ENCODE measurements at places on chromosomes 5 and 9. TPM values are rescaled to one million over a fixed set of nuclear protein-coding genes. Genes with fewer than 3 reads are reported as not detected.

Gene OGN
- total RNA-seq: 210 TPM

Gene EPB41L4B
- total RNA-seq: 0.27 TPM

Gene FOXD1
- 10.0 TPM for total RNA-seq

Gene CDC20B
- total RNA-seq: not detected

GRCh38 chr9:12695474-12695873, 2.3 kb downstream of the TYRP1 start:
- no peaks in the 10 kb centered on the region for H3K27me3 ChIP-seq
- H3K4me1 ChIP-seq: peaks cover 29% of the 10 kb centered on the region
- H3K4me3 ChIP-seq: peak overlapping the region; percentile 42

- no peak overlapping the region for H3K4me3 ChIP-seq
- DNase-seq: no peak
- H3K36me3 ChIP-seq: no peaks in the 10 kb centered on the region
- H3K4me1 ChIP-seq: peaks cover 79% of the 10 kb centered on the region
Measured at GRCh38 chr9:92486371-92486770, 4.1 kb upstream of the ASPN start.

GRCh38 chr5:6899221-6899620, 186.0 kb downstream of the TENT4A start:
- H3K36me3 ChIP-seq: no peaks in the 10 kb centered on the region
- H3K4me3 ChIP-seq: no peak overlapping the region
- no peaks in the 10 kb centered on the region for H3K4me1 ChIP-seq
- H3K27me3 ChIP-seq: no peaks in the 10 kb centered on the region
- no peak overlapping the region for H3K27ac ChIP-seq

DNA sequence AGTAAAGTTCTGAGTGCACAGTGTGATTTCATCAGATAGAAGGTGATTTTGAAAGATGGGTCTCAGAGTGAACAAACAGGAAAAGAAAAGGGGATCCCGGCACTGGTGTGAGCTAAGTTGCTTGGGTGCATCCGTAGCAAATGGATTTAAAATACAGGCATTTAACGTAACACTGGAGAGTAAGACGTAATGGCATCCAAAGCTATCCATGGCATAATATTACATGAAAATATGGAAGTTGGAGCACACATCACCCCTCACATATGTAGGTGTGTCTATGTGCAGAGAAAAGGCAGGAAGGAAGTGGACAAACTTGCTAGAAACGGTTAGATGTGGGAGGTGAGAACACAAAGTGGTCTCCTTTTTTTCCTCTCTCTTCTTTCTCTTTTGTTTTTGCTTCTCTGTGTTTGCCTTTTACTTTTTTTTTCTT, 38.2 kb upstream of the SEMA4D start:
- H3K4me1 ChIP-seq: no peaks in the 10 kb centered on the region
- H3K27ac ChIP-seq: no peak overlapping the region
- no peak overlapping the region for H3K4me3 ChIP-seq
- no peak for DNase-seq
- no peaks in the 10 kb centered on the region for H3K27me3 ChIP-seq
- H3K36me3 ChIP-seq: no peaks in the 10 kb centered on the region

GRCh38 chr9:127030814-127031740, 91.4 kb downstream of the ANGPTL2 start:
- no peak for DNase-seq
- no peaks in the 10 kb centered on the region for H3K27me3 ChIP-seq
- no peaks in the 10 kb centered on the region for H3K36me3 ChIP-seq
- no peak overlapping the region for H3K4me3 ChIP-seq
- no peak overlapping the region for H3K27ac ChIP-seq

- no peak overlapping the region for H3K4me3 ChIP-seq
- no peak for DNase-seq
- H3K27ac ChIP-seq: no peak overlapping the region
- H3K27me3 ChIP-seq: no peaks in the 10 kb centered on the region
- H3K36me3 ChIP-seq: no peaks in the 10 kb centered on the region
Measured at GRCh38 chr5:170628028-170628427, 124.2 kb downstream of the KCNIP1 start.

DNA sequence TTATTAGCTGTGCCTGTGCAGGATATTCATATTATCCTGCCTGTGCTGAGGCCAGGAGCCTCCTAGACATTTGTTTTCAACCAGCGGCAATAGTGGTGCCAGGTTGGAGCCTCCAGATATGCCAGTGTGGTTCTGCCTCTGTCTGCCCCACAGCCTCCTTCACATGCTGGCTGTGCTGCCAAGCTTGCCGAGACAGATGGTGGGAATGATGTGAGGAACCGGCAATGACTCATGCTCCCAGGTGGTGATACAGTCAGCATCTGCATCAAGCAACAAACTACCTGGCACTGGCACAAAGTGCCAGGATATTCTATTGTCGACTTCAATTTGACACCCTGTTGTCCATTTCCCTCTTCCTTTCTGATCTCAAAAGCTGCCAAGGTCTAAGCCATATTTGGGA, 285.7 kb downstream of the CHSY3 start:
- no peak overlapping the region for H3K4me3 ChIP-seq
- H3K36me3 ChIP-seq: no peaks in the 10 kb centered on the region
- H3K27ac ChIP-seq: no peak overlapping the region
- no peaks in the 10 kb centered on the region for H3K27me3 ChIP-seq

DNA sequence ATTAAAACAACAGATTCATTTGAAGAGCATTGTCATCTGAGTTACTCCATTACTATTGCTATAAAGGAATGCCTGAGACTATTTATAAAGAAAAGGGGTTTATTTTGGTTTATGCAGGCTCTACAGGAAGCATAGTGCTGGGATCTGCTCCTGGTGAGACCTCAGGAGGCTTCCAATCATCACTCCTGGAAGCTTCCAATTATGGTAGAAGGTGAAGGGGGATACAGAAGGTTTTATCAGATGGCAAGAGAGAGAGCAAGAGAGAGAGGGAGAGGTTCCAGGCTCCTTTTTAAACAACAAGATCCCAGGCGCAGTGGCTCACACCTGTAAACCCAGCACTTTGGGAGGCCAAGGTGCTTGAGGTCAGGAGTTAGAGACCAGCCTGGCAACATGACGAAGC, 63.5 kb downstream of the ASS1 start:
- H3K4me3 ChIP-seq: no peak overlapping the region
- H3K36me3 ChIP-seq: no peaks in the 10 kb centered on the region
- no peaks in the 10 kb centered on the region for H3K27me3 ChIP-seq
- H3K4me1 ChIP-seq: no peaks in the 10 kb centered on the region
- no peak for DNase-seq
- no peak overlapping the region for H3K27ac ChIP-seq

DNA sequence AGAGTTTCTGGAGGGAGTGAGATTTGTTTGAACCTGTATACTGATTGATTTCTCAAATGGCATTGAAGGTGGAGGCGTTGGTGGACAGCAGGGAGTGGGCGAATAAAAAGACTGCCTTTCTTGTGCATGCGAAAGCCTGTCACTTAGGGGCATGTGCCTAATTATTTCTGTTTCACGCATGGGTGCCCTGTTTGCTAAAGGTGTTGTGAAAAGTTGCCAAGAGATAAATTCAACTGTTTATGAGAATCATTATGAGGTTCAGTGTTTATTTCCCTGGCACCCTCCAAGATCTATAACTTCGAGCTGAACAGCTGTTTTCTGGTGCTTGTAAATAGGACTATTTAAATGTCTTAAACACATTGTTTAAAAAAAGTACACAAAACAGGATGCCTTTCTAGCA, 67.4 kb upstream of the DMRTA1 start:
- H3K27me3 ChIP-seq: no peaks in the 10 kb centered on the region
- no peak overlapping the region for H3K27ac ChIP-seq
- no peaks in the 10 kb centered on the region for H3K36me3 ChIP-seq
- H3K4me3 ChIP-seq: no peak overlapping the region

- no peaks in the 10 kb centered on the region for H3K36me3 ChIP-seq
- H3K4me1 ChIP-seq: peaks cover 91% of the 10 kb centered on the region
- no peak overlapping the region for H3K4me3 ChIP-seq
- H3K27ac ChIP-seq: peak overlapping the region; percentile 57
Measured at GRCh38 chr5:68261569-68262065, 46.1 kb downstream of the PIK3R1 start.

DNA sequence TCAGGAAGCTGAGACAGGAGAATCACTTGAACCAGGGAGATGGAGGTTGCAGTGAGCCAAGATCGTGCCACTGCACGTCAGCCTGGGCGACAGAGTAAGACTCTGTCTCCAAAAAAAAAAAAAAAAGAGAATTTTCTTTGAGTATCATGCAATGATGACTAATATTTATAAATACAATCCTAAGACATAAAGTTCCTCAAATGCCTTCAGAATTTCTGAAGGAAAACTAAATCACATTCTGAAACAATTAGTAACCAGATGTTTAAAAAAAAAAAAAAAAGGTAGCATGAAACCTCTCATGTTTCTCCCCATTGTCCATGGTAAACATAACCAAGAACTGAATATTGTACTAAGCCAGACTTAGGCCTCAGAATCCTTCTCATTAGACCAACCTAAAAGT, 23.1 kb downstream of the MLLT3 start:
- no peaks in the 10 kb centered on the region for H3K27me3 ChIP-seq
- H3K27ac ChIP-seq: no peak overlapping the region
- H3K4me3 ChIP-seq: no peak overlapping the region
- DNase-seq: no peak
- peaks cover 6% of the 10 kb centered on the region for H3K4me1 ChIP-seq

DNA sequence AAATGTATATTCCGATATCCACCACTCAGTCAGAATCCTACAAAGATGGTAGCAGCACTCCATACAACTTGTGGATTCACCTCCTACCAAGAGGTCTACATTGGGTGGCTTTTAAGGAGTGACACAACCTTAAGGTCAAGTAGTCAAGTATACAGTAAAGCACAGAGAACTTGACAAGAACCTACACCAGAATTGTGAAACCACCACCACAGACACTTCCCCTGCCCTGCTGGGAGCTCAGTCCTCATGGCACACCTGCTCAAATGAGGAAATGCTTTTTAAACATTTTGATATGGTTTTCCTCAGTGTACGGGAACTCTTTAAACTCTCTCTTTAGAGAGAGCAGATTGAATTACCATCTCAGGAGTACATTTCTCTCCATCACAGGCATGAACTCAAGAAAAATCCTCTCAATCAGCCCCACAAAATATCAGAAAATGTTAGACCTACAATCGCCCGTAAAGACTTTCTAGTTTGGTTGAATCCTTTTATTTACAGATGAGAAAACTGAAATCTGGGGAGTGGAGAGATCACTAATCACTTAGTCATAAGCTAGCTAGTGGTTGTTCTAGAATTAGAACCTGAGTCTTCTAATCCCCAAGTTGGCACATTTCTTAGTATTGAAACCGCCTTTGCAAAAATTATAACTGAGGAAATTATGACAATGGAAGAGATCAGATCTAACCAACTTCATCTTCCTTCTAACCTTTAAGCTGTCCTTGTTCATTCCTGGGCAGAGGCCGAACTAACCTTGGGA, 38.5 kb upstream of the NR4A3 start:
- no peaks in the 10 kb centered on the region for H3K4me1 ChIP-seq
- H3K36me3 ChIP-seq: no peaks in the 10 kb centered on the region
- no peak overlapping the region for H3K27ac ChIP-seq
- no peaks in the 10 kb centered on the region for H3K27me3 ChIP-seq
- no peak overlapping the region for H3K4me3 ChIP-seq
- DNase-seq: no peak

DNA sequence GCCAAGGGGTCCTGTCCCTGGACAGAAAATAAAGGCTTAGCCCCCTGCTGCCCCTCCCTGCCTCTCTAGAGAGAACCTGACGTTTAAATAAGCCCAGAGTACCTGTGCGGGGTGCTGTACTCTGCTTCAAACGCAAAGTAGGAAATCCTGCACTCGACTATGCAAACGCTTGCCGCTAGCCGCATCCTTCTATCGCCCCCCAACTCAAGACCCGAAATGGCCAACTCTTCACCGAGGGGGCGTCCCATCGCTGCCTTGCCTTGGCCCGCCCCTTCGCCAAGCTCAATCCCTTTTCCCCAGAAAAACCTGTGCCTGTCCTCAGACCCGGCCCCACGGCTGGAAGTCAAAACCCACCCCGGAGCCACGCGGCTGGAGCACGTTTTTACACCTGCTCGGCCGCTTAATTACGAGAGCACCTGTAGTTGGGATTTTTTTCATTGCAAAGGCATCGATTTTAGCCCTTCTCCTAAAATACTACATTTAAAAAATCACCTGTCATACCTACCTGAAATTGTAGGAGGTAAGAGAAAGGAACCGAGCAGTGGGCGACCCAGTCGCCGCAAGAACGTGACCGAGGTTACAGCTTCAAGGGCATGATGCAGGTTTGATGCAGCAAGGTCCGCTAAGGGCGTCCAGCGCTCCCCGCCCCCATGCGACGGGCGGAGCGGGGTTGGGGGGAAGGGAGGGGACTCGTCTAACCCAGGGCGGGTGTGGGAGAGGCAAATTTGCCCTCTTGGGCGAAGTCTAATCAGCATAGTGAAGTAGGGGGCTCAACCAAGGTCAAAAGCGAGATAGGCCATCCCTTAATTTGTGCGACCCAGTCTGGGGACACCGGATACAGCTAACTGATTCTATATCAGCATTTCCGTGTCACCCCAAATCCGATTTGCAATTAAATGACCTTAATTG, 3.5 kb downstream of the ELAVL2 start:
- H3K36me3 ChIP-seq: no peaks in the 10 kb centered on the region
- no peak overlapping the region for H3K4me3 ChIP-seq
- no peak for DNase-seq
- H3K27me3 ChIP-seq: no peaks in the 10 kb centered on the region
- H3K4me1 ChIP-seq: peaks cover 30% of the 10 kb centered on the region

- DNase-seq: no peak
- H3K27me3 ChIP-seq: no peaks in the 10 kb centered on the region
- H3K27ac ChIP-seq: no peak overlapping the region
- H3K36me3 ChIP-seq: no peaks in the 10 kb centered on the region
Measured at GRCh38 chr9:106075236-106075959, 381.1 kb downstream of the TMEM38B start.

GRCh38 chr9:91659529-91660495, 236.2 kb upstream of the NFIL3 start:
- no peaks in the 10 kb centered on the region for H3K36me3 ChIP-seq
- H3K27ac ChIP-seq: no peak overlapping the region
- no peaks in the 10 kb centered on the region for H3K4me1 ChIP-seq
- DNase-seq: no peak
- H3K4me3 ChIP-seq: no peak overlapping the region

DNA sequence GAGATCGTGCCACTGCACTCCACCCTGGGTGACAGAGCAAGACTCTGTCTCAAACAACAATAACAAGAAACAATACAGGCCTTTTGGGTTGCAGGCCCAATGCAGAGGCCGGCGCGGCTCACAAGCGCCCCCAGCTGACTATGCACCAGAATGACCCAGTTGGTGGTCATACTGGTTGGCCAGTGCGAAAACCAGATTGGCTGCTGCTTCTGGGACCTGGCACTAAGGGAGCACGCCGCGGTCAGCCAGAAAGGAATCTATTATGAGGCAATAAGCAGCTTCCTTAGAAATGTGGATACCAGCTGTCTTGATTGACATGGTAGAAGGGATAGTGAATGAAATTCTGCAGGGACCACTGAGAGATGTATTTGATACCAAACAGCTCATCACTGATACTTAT, 35.0 kb downstream of the RANBP17 start:
- no peaks in the 10 kb centered on the region for H3K27me3 ChIP-seq
- H3K27ac ChIP-seq: no peak overlapping the region
- no peak for DNase-seq
- H3K4me1 ChIP-seq: no peaks in the 10 kb centered on the region
- H3K4me3 ChIP-seq: no peak overlapping the region
- no peaks in the 10 kb centered on the region for H3K36me3 ChIP-seq
